Body of pancreas (tissue), 4 donors: ENCODE measurements at places on chromosomes 3 and 15.

GRCh38 chr3:170840291-170840859 lies 29.6 kb downstream of the RPL22L1 start:
- DNase-seq: no peak

DNA sequence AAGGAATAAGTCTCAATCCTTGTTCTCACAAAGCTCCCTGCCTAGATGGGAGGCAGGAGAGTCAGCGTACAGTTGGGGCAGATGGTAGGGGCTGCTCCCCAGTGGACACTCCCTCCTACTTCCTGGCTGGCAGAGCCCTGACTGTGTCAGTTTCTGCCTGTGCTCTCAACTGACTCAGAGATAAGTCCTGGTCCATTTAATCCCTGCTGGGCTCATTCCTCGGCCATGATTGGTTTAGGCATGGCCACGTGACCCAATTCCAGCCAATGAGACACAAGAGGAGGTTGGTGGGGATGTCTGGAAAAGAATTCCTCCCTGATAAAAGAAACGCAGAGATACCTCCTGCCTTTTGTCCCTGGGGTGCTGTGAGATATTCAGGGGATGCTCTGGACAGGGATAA lies 118.1 kb upstream of the SLC6A11 start:
- no peak for DNase-seq

DNA sequence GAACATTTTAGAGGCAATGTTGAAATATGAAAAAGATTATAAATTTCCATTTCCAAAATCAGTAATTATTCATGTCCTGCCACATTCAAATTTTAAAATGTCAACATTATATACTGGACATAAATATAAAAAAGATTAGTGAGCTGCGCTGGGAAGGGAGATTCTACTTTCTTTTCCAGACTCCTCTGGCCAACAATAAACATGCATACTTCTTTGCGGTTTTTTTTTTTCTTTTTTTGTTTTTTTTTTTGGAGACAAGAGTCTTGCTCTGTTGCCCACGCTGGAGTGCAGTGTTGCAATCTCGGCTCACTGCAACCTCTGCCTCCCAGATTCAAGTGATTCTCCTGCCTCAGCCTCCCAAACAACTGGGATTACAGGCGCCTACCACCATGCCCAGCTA lies 105.5 kb downstream of the ADAM10 start:
- no peak for DNase-seq

DNA sequence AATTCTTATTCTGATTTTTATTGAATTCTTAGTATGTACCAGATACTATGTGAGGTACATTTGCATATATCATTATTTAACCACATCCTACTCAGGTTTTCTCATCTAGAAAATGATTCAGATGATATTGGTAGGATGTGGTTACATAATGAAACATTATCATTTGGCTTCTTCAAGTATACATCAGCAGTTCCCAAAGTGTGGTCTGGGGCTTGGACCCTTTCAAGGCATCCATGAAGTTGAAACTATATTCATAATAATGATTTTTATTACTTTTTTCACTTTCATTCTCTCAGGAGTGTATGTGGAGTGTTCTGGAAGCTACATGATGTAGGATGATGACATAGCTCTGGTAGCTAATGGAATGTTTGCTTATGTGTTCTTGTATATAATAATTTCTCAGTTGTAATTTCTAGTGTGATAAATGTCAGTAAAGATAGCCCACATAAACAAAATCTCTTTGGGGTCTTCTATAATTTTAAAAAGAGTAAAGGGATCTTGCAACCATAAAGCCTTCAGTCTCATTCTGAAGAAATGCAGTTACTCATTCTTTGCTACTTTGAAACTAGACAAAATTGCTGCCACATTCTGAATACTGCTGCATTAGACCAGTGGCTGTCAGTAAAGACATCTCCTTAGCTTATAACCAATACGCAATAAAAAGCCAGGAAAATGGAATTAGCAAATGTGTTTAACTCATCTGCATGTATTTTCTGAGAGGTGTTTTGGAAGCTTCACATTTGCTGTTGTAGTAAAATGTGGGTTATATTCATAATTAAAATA lies 95.8 kb downstream of the PPARG start:
- DNase-seq: no peak

GRCh38 chr3:62604298-62604697 lies 230.9 kb upstream of the FEZF2 start:
- DNase-seq: no peak

DNA sequence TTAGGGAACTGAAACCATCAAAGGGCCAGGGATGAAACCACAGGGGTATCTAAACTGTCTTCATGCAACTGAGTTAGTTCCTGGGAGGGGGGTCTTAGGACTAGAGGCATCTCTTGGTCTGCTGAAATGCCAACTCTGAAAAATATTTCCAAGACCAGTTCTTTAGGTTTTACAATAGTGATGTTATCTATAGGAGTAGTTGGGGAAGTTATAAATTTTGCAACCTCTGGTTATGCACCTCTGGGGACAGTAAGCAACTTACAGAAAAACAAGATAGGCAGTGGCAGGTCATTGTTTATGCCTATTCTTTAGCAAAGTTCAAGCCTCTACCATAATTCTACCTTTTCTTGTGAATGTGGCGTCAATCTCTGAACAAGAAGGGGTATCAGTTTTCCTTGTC lies 60.5 kb upstream of the MINAR1 start:
- DNase-seq: no peak

- DNase-seq: no peak
These were observed 58.0 kb upstream of the FOXB1 start for GRCh38 chr15:59946084-59946483.

GRCh38 chr15:60394689-60395097 lies 3.1 kb downstream of the ANXA2 start:
- DNase-seq: no peak

DNA sequence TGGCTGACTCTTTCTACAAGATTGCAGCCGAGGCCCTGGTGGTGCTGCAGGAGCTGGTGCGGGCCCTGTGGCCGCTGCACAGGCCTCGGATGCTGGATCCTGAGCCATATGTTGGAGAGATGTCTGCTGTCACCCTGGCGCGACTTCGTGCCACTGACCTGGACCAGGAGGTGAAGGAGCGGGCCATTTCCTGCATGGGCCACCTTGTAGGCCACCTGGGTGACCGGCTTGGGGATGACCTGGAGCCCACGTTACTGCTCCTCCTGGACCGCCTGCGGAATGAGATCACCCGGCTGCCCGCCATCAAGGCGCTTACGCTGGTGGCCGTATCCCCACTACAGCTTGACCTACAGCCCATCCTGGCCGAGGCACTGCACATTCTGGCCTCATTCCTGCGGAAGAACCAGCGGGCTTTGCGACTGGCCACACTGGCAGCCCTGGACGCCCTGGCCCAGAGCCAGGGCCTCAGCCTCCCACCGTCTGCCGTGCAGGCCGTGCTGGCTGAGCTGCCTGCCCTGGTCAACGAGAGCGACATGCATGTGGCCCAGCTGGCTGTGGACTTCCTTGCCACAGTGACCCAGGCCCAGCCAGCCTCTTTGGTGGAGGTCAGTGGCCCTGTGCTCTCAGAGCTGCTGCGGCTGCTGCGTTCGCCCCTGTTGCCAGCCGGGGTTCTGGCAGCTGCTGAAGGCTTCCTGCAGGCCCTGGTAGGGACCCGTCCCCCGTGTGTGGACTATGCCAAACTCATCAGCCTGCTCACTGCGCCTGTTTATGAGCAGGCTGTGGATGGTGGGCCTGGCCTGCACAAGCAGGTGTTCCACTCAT lies 20.3 kb downstream of the CAND2 start:
- no peak for DNase-seq

GRCh38 chr3:53496984-53497383 lies 2.6 kb downstream of the CACNA1D start:
- no peak for DNase-seq

- DNase-seq: no peak
These were observed 84.9 kb downstream of the EPHB1 start for GRCh38 chr3:134879990-134880389.

DNA sequence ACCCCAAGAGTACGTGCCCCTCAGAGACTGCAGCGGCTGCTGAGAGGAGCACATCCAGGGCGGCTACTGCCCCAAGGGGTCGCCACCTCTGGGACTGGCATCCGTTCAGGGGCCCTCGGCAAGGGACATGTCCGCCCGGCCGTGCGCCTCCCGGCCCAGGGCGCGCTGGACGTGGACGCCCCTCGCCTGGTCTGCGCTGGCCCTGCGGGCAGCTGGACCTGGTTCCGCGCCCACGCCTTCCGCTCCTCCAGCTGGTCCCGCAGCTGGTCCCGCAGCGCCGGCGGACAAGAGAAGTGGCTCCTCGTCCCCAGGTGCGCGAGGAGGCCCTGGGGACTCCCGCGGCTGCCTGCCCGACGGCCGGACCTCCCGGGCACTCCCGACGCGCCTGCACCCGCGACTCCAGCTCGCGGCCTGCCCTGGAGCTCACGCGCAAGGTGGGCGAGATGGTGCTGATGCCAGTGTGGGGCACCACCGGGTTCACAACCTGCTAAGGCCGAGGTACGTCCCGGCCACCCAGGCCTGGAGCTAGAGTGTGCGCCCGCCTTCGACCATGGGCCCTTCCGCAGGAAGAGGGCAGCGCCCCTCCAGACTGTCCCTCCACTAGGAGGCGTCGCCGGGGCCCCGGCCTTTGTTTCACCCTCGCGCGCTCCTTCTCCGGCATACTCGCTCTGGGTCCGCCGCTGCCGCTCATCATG lies 14.4 kb upstream of the GP9 start:
- no peak for DNase-seq

GRCh38 chr3:195098741-195099525 lies 172.0 kb downstream of the XXYLT1 start:
- DNase-seq: no peak

- no peak for DNase-seq
These were observed 322.5 kb upstream of the ICE2 start for GRCh38 chr15:60801395-60801794.

- no peak for DNase-seq
These were observed 28.5 kb downstream of the EFCAB12 start for GRCh38 chr3:129399895-129400357.

DNA sequence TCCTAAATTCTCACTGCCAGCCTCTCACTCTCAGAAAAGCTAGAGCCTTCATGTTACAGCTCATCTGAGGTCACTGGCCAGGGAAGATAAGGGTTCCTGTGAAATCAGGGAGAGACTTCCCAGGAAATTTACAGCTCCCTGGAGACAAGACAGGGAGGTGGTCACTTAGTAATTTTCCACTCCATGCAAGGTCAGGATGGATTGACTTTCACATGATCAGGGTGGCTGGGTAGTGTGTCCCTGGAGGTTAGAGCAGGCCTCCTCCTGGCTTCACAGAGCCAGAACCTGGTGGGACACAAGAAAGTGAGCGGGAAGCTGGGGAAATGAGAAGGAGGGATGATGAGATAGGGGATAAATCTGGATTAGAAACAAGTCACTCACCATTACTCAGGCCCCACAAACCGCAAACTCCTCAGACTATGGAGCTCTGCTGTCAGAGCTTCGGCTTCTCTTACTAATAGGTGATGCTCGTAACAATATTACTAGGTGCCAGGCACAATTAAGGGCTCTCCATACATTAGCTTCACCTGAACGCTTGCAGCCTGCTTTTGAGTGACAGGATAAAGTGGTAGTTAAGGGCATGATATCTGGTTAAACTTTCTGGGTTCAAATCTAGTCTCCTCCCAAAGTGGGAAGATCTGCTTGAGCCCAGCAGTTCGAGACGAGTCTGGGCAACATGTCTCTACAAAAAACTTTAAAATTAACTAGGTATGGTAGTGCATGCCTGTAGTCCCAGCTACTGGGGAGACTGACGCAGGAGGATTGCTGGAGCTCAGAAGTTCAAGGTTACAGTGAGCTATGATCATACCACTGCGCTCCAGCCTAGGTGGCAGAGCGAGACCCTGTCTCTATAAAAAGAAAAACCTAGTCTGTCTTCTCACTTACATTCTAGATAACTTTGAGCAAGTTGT lies 24.9 kb downstream of the DUOX2 start:
- DNase-seq: no peak

GRCh38 chr15:82970078-82970686 lies 15.8 kb upstream of the RAMAC start:
- no peak for DNase-seq

DNA sequence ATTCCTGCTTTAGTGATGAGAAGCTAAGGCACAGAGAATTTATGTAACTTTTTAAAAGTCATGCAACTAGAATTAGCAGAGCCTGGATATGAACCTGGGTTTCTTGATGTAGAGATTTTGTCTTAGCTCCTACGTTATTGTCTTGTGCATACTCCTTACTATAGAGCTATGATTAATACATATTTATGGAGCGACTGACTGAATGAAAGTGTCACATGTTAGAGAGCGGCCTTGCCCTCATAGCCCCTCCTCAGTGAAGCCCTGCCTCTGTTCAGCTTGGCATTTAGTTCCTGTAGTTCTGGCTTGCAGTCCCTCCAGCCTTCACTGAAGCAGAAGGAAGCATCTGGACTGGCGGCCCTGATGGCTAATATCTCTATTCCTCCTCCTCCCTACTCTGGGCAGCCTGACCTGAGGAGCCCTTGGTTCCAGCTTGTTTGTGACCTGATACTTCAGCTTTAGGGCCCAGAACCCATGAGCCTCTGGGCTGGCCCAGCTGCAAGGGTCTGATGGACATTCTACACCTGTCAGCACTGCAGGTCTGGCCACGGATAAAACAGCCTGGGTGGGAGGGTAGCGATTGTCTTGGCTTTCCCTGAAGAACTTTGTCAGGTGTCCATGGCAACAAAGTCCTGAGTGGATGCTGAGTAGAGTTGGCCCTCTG lies 13.4 kb upstream of the AGBL1 start:
- no peak for DNase-seq

DNA sequence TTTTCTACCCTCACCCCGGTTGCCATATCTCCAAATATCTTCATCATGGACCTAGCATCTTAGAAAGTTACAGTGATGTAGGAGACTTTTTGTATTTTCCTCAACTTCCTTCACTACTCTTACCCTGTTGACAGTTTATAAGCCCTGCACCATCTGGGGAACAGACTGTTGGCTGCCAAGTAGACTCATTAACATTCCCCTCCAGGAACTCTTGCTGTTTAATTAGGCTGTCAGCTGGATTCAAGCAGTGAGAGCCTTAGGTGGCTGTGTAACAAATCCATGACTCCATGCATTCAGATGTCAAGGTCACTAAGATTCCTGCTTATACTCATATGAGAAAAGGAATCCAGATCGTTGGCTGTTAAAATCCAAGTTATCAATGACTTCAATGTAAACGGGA lies 198.3 kb downstream of the NAALADL2 start:
- no peak for DNase-seq

DNA sequence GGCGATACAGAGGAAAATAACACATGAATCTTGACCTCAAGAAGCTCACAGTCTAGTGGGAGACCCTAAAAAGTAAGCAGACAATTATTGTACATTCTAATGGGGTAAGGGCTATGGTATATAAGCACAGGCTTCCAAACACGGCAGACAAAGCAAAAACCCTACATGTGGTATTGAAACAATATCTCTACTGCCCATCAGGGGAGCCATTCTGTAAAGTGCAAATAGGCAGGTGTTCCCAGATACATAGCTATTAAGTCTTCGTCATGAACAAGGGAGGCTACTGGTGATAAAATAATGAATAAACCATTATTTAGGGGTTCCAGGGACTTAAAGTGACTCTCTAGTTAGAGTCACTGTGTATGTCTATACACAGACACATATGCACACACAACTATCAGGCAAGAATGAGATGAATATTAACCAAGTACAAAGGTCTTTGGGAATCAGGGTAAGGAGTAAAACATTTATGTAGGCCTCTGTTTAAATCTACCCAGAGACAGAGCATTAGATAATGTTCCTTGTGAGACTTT lies 38.7 kb upstream of the ASB14 start:
- no peak for DNase-seq
